ENCODE measurements at places on chromosomes 5 and 9. TPM values are rescaled to one million over a fixed set of nuclear protein-coding genes. Genes with fewer than 3 reads are reported as not detected.

LHX6 gene
- total RNA-seq: not detected

DNA sequence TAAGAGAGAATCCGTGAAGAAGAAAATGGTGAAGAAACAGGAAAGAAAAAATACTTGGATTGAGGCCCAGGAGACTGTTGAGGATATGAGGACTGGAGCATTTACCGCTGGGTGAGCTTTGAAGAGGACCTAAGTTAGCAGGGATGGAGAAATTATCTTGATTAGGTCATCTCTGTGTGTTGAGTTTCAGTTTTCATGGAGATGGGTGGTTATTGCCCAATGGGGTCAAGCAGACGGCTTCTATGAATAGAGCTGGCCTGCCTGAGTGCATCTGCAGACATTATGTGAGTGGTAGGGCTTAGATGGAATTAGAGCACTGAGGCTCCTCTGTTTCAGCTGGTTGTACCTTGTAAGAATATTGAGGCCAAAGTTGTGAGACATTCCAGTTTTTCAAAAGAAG lies 245.4 kb upstream of the FBXL7 start:
- H3K27ac ChIP-seq: no peak overlapping the region
- H3K36me3 ChIP-seq: no peaks in the 10 kb centered on the region
- peaks cover under 1% of the 10 kb centered on the region for H3K4me1 ChIP-seq

DNA sequence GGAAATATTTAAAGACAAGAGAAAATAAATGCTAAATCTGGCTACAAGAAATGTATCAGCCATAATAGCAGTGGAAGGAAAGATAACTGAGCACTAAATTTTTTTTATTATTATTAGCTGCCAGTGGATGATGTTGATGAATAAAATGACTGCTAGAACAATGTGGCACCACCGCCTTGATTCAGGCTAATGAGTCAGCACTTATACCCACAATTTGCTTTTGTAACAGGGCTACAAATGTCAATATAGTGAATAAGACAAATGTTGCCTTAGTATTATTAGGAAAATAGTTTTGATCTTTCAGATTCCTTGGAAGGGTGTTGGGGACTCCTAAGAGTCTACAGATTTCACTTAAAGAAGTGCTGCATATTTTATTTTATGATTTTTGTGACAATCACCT lies 555.2 kb upstream of the GRAMD2B start:
- no peak overlapping the region for H3K4me3 ChIP-seq
- peak; percentile 73 for DNase-seq
- no peaks in the 10 kb centered on the region for H3K36me3 ChIP-seq
- H3K4me1 ChIP-seq: peaks cover 3% of the 10 kb centered on the region

DNA sequence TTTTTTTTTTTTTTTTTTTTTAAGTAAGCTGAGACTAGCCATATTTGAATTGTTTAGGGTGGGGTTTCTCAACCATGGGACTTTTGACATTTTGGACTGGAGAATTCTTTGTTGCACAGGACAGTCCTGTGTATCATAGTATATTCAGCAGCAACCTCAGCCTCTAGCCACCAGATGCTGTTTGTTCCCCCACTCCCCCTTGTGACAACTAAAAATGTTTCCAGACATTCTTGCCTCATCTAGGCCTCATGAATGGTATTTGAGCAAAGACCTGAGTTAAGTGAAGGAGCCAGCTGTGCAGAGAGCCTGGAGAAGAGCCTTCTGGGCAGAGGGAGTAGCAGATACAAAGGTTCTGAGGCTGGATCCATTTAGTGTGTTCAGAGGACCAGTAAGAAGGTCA lies 155.9 kb downstream of the SGCD start:
- no peak overlapping the region for H3K4me3 ChIP-seq
- no peaks in the 10 kb centered on the region for H3K36me3 ChIP-seq
- no peaks in the 10 kb centered on the region for H3K27me3 ChIP-seq
- peaks cover 3% of the 10 kb centered on the region for H3K4me1 ChIP-seq

GRCh38 chr9:137160716-137161557 lies 8.9 kb downstream of the LRRC26 start:
- H3K4me1 ChIP-seq: no peaks in the 10 kb centered on the region
- DNase-seq: no peak

DNA sequence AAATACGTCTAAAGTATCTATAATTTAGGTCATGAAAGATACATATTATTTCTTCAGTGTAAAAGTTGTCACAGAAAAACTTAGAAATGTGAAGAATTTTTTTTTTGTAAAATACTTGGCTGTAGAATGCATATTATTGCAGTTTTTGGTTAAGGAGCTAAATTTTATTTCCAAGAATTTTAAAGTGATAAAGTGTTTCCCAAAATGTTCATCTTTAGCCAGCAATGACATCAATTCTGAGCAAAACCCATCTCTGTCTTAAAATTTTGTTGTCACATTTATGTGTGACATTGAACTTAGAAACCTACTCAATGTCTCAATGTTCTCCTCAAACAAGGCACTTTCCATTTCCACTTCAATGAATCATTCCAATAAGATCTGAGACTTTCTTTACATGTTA lies 47.8 kb upstream of the RPS23 start:
- DNase-seq: no peak
- peaks cover 3% of the 10 kb centered on the region for H3K27me3 ChIP-seq
- H3K36me3 ChIP-seq: no peaks in the 10 kb centered on the region
- no peak overlapping the region for H3K27ac ChIP-seq
- no peak overlapping the region for H3K4me3 ChIP-seq

- H3K27ac ChIP-seq: no peak overlapping the region
- H3K4me3 ChIP-seq: no peak overlapping the region
- H3K36me3 ChIP-seq: no peaks in the 10 kb centered on the region
- no peaks in the 10 kb centered on the region for H3K4me1 ChIP-seq
- DNase-seq: no peak
- peaks cover 8% of the 10 kb centered on the region for H3K27me3 ChIP-seq
These were observed 158.3 kb upstream of the MAP3K1 start for GRCh38 chr5:56656846-56657726.

GRCh38 chr5:58357799-58358500 lies 101.9 kb downstream of the PLK2 start:
- no peak for DNase-seq
- H3K4me3 ChIP-seq: no peak overlapping the region
- no peaks in the 10 kb centered on the region for H3K27me3 ChIP-seq
- H3K4me1 ChIP-seq: no peaks in the 10 kb centered on the region
- no peaks in the 10 kb centered on the region for H3K36me3 ChIP-seq

GRCh38 chr5:78360924-78361630 lies 660 bp downstream of the SCAMP1 start:
- DNase-seq: peak; percentile 80
- H3K36me3 ChIP-seq: peaks cover 3% of the 10 kb centered on the region
- H3K4me3 ChIP-seq: peak overlapping the region; percentile 100
- H3K27me3 ChIP-seq: no peaks in the 10 kb centered on the region
- H3K27ac ChIP-seq: peak overlapping the region; percentile 86
- peaks cover 8% of the 10 kb centered on the region for H3K4me1 ChIP-seq

DNA sequence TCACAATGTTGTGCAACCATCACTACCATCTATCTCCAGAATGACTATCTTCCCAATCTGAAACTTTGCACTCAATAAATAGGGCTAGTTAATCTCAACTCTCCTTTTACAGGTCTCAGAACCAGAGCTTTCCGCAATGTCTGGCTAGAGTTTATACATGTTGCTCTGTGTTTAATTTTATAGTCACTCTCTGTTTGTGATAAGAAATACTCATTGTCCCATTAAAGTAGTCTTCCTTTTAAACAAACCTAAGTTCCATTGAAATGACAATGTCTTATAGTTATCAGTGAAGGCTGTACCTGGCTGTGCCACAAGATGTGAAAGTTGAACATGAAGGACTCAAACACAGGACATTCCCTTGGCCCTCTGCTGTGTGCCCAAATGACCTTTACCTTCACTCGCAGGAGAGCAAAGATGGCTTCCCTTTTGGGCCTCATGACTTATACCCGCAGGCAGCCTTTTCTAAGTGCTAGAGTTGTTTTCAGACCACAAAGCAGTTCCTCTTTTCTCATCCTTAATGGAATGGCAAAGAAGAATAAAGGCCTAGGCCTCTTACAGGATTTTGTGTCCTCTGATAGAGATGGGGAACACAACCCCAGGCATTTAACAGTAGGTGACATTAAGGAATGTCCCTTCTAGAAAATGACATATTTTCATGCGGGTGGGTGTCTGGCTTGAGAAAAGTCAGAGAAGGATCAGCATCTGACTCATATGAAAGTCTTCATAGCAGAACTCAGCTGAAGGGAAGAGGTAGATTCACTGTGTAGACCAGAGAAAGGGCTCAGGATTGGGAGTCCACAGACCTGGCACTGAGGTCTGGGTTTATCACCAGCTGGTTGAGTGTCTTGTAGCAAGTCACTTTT lies 69.6 kb upstream of the ATP10B start:
- H3K27ac ChIP-seq: no peak overlapping the region
- H3K27me3 ChIP-seq: no peaks in the 10 kb centered on the region
- H3K36me3 ChIP-seq: no peaks in the 10 kb centered on the region
- no peak for DNase-seq

Measured in osteoblast (primary cell).